ENCODE measurements at places on chromosomes 2 and 18.

DNA sequence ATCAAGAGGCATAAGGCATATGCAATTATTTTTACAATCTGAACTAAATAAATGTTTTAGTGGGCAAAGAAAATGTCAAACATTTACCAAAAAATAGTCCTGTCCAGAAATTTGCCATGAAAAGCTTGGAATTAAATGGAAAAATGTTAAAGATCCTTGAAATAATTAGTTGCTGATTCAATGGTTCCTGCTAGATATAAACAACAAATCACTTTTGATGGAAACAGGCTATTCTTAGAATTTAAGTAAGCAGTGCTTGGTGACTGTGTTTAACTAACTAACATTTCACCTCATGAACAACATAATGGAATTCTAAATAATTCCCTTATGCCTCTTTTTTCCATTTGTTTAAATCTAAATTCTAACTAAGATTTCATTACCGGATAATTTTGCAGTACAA lies 3.9 kb downstream of the RND3 start:
- DNase-seq, result no peak

DNA sequence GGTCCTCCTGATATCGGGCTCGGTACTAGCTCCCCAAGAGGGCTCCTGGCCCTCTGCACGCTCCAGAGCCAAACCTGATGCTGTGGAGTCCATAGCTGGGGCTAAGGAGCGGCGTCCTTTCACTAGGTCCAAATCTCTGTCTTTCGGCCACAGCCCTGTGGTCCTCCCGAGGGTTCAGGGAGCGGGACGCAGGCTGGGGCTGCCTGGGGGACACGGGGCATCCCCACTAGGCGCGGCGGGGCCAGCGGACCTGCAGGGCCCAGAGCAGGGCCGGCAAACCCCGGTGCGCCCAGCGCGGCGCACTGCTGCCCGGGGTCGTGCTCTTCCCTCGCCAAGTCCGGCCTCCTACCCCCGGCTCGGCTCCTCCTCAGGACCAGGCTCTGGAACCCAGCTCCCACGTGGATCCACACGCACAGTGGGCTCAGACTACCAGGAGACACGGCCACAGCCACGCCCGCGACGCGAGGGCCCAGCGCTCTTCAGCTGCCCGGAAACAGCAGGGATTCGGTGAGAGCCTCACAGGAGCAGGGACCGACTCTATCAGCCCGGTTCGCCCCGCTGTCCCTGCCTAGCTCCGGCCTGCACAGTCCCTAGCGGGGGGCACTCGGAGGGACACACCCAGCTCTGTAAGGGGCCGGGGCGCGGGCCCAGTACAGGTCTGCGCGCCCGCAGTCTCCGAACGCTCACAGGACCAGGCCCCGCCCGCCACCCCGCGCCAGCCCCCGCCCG lies 593 bp downstream of the ZNF514 start:
- peak; percentile 42 for DNase-seq

GRCh38 chr18:70376137-70376913 lies 87.5 kb downstream of the SOCS6 start:
- no peak for DNase-seq

- DNase-seq, result no peak
Measured at GRCh38 chr2:203936535-203936934, at the start of gene ICOS. Gene ICOS, plus strand, starts transcription at chr2:203936763. Its CDS starts 52 bp downstream, at chr2:203936815.

- DNase-seq, result no peak
Measured at GRCh38 chr2:199467066-199467822, 9.5 kb upstream of the SATB2 start.

- DNase-seq, result no peak
Measured at GRCh38 chr2:233813236-233814055, 35.3 kb downstream of the MROH2A start.

DNA sequence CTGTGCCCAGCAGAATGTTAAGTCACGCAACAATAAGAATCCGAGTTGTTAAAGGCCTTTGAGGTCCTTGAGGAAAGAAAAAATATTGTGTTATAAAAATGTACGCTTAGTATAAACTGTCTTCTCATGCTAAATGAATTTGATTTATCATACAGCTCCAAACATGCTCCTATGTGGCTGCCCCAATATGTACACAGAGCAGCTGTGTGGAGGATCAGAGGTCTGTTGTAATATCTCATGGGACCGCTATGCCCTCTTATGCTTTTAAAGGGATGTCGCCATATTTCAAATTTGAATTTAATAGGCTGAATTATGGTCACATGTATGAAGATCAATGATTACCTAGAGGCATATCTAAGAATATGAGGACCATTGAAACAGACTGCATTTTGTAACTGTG lies 90.2 kb downstream of the SLC5A7 start:
- DNase-seq, result no peak

GRCh38 chr2:199757233-199757870 lies 93.6 kb downstream of the FTCDNL1 start:
- DNase-seq, result no peak

- DNase-seq, result no peak
Measured at GRCh38 chr2:233800208-233800607, 22.1 kb downstream of the MROH2A start.

- no peak for DNase-seq
Measured at GRCh38 chr2:177828557-177828956, 244.0 kb downstream of the PDE11A start.

DNA sequence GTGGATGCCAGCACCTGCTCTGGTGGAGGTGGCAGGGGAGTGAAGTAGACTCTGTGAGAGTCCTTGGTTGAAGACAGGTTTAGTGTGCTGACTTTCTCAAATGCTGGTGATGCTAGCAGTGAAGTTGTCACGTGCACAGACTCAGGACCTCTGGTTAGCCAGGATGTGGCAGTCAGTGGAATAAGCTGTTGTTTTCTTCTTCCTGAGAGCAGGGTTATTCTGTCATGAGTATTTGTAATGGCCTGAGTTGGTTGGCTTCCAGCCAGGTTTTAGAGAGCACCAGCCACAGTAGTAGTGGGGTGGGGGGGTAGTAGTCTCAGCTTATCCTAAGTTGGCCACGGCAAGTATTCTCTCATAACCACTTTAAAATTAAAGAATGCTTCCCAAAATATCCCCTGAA lies 238.5 kb upstream of the FBXO11 start:
- DNase-seq, result peak; percentile 24

- DNase-seq, result no peak
Measured at GRCh38 chr18:50356036-50356945, 18.6 kb upstream of the SKA1 start.

DNA sequence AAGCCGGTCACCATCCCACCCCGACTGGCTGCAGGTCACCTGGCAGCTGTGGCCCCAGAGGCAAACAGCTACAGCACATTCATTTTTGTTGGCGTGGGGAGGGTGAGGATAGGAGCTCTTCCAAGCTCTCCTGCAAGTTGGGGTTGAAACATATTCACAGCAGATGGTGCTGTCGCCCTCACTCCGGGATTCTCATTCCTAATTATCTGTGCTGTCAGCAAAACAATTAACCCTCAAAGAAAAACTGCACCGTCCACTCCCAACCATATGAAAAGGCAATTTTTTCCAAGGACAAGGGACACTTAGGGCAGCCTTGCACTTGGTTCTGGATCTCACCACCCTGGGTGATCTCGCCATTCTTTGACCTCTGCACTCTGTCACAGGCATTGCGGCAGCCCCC lies 68.6 kb downstream of the ZBTB7C start:
- no peak for DNase-seq

DNA sequence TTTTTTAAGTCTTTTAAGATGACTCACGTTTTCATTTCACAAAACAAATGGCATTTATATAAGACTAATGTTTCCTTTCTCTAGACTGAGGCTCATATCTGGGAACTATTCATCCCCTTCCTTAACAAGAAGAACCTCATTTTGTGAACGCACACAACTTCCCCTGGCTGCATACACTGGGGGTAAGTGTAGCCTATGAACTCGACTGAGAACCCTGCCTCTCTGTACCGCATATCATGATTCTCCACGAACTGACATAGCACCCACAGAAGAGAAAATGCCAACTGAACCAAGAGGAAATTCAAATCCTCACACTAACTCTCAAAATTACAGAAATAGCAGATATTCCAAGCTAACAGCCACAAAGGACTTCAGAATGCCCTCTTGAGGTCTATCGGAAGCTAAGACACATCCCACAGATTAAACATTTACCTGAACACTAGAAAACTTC lies 236.7 kb downstream of the TCF4 start:
- peak; percentile 57 for DNase-seq

- DNase-seq, result no peak
Measured at GRCh38 chr2:9990736-9991135, 39.2 kb downstream of the GRHL1 start.

DNA sequence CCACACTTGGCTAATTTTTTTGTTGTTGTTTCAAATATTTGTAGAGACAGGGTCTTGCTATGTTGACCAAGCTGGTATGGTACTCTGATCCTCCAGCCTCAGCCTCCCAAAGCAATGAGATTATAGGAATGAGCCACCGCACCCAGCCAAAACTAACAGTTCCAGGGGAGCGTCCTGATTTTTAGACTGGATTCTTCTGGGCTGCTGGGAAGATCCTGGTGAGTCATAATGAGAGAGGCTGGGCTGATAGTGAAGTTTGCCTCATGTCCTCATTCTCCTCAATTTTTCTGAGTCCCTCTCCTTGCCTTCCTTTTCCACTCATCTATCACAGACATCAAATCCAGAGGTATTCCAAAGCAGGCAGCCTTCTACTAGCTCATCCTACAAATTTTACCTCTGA lies 81.3 kb downstream of the VSNL1 start:
- peak; percentile 80 for DNase-seq

GRCh38 chr2:173109253-173110188 lies 33.9 kb downstream of the MAP3K20 start:
- DNase-seq, result peak; percentile 91

- no peak for DNase-seq
Measured at GRCh38 chr2:191296083-191297006, 51.1 kb downstream of the MYO1B start.

DNA sequence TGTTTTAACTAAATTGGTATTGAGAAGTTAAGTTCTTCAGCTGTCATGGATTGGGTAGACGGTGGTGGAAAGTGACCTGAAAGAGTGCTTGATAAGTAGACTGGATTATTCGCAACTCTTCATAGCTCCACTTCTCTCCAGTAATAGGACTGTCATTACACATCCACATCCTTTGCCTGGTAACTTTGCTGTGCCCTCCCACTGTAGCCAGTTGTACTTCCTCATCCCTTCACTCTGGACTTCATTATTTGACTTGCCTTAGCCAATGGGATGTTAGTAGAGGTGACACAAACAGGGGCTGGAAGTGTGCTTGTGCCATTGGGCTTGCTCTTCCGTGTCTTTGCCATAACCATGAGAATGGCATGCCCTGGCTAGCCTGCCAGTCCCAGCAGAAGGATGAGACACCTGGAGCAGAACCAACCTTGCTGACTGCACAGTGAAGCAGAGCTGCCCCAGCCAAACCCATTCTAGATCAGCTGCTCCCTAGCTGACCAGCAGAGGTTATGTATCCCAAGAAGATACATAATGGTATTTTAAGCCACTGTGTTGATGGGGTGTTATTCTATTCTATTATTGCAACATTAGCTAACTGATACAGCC lies 16.9 kb downstream of the QPCT start:
- no peak for DNase-seq

DNA sequence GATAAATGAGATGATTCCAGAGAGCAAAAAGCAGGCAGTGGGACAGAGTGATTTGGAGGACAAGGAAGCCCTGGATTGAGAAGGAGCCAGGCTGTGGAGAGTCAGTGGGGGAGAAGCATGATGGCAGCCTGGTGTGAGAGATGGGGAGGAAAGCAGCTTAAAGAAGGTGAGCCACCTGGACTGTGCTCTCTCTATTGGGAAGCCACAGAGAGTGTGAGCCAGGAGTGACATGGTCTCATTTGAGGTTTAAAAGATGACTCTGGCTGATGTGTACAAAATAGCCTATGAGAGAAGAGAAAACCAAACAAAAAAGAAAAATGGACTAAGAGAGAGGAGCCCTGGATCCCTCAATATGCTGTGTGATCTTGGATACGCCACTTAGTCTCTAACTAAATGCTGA lies 12.9 kb upstream of the EPAS1 start:
- no peak for DNase-seq

GRCh38 chr2:126893153-126893552 lies 5.5 kb upstream of the TEX51 start:
- DNase-seq, result no peak

- peak; percentile 7 for DNase-seq
Measured at GRCh38 chr2:239758279-239758877, 266.8 kb downstream of the NDUFA10 start.

- no peak for DNase-seq
Measured at GRCh38 chr2:11904941-11905340, 158.5 kb downstream of the LPIN1 start.

GRCh38 chr2:17614174-17614930 lies 73.9 kb downstream of the VSNL1 start:
- DNase-seq, result no peak

GRCh38 chr2:28544922-28545589 lies 49.2 kb downstream of the PLB1 start:
- no peak for DNase-seq

DNA sequence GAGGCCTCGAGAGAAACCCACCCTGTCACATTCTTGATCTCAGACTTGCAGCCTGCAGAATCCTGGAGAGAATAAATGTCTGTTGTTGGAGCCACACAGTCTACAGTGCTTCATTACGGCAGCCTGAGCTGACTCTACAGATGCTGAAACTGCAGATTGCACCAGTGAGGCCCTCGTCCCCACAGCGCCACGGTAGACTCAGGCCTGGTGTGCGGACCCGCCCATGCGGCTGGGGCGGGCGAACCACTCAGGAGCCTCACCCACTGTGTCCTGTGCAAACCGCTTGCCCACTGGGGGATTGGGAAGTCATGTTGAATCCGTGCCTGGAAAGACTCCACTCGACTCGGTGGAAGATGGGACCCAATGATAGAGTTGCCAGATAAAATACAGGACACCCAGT lies 125.2 kb upstream of the COPS8 start:
- no peak for DNase-seq

DNA sequence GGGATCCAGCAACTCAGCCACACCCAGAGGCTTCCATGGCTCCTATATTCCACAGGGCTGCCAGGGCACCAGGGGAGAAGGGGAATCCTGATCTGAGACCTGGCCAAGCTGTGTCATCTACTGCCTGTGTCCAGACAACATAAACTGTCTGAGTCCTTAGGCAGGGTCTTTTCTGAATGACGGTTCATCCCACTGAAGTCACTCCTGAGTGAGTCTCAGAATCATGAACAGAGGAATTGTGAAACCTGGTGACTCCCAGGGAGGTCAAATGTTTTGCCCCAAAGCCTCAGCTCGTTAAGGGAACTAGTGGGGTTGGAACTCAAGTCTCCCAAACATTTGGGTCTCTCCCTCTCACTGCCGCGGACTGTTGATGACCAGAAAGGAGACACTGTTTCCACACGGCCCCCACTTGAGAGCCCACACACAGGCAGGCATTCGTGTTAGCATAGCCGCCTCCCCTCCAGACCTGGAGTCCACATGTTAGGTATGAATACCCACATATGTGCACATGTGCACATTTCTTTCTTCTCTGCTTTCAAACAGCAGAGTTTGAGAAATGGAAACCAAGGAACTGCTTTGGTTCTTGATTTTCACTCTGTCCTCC lies 125.0 kb upstream of the MSH6 start:
- no peak for DNase-seq

GRCh38 chr2:110881908-110882307 lies 149.5 kb downstream of the ACOXL start:
- no peak for DNase-seq

All from fibroblast of skin of right biceps (primary cell).